Stimulated activated CD4-positive, alpha-beta T cell treated with anti-CD3 and anti-CD28 coated beads, TNF-alpha, amount 100 ng/mL, for 1 hour (primary cell): ENCODE measurements at places on chromosomes 3 and 15.

GRCh38 chr3:190504354-190505125, 9.3 kb upstream of the IL1RAP start:
- no peak for DNase-seq

DNA sequence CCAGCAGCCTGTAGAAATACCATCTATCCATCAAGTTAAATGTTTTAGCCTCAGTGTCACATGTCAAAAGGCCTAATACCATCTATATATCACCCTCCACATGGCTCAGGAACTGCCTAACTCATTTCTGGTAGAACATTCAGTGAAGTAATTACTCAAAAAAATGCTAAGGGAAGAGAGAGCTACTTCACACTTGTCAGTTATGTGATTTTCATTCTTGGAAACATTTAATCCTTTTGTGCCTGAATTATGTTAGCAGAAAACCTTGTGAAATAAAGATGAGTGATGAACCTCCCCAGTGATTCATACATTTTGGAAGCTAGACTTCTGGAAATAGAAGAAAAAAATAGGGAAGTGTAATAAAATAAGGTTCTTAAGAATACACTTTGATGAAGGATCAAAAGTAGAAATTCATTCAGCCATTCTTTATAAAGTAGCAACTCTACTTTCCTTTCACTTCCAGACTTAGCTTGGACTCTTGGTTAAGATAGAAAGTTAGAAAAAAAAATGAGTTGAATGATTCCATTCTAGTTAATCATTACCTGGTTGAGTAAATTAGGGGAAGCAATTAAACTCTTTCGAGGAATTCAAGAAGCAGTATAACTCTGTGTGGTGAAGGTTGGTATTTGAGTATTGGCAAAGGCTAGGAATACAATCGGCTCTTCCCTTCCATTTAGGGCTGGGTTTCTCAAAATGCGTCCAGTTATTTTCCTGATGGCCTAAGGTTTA, 3.6 kb downstream of the OTOL1 start:
- DNase-seq = no peak

DNA sequence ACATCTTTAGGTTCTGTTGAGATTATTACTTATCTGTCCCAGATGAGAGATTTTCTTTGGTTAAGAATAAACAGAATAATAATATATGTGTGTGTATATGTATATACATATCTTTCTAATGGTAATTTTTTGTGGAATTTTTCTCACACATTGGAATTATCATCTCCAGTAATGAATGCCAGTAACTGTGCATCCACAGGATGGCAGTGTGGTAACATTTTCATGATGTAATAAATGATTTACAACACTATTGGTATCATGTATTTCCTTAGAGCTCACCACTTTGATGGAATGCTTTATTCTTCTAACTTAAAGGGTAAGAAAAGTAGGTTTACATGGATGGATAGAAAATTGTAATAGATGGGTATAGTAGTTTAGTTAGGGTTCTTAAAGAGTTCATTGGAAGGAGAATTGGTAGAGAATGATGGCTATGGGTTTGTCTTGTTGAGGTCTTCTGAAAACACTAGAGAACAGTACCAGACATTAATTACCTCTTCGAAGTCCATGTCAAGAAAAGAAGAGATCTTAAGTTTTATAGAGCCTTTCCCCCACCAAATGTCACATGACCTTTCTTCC, 78.1 kb downstream of the STT3B start:
- DNase-seq = no peak

GRCh38 chr3:173739726-173740125, 342.2 kb downstream of the NLGN1 start:
- no peak for DNase-seq

DNA sequence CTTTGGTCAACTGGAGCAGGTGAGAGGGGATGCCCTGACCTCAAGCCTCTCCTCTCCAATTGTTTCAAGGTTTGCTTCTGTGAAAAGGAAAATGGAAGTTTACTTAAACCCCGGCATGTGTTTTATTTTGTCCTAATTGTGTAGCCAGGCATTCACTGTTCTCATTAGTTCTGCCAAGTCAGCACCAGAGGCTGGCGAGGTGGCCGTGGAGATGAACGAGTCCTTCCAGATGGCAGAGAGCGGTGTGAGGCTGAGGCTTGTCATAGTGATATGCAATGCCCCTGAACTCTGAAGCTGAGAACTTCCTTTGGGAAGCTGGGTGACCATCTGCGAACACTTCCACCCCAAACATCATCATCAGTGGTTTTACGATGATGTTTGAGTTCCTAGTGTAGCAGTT, 199.6 kb downstream of the TJP1 start:
- DNase-seq = no peak

DNA sequence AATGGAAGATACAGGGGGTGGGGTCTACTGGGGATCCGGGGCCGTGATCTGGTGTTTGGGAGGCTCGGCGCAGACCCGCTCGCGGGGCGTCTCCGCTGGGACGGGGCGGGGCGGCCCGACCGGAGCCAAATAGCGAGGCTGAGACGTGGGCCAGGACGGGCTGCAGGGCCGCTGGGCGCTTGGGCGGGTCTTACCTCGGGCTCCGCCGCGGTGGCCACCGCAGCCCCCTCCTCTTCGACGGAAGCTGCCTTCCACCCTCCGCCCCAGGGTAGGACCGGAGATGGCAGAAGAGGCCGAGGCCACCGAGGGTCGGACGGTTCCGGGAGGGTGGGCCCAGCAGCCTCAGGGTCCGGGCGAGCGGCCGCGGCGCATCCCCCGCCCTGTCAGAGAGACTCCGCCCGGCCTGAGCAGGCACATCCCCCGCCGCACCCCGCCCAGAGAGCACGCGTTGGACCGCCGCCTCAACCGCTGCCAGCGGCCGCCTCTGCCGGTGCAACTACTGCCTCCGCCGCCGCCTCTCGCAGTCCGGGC, 399 bp downstream of the MYO9A start:
- DNase-seq = no peak

DNA sequence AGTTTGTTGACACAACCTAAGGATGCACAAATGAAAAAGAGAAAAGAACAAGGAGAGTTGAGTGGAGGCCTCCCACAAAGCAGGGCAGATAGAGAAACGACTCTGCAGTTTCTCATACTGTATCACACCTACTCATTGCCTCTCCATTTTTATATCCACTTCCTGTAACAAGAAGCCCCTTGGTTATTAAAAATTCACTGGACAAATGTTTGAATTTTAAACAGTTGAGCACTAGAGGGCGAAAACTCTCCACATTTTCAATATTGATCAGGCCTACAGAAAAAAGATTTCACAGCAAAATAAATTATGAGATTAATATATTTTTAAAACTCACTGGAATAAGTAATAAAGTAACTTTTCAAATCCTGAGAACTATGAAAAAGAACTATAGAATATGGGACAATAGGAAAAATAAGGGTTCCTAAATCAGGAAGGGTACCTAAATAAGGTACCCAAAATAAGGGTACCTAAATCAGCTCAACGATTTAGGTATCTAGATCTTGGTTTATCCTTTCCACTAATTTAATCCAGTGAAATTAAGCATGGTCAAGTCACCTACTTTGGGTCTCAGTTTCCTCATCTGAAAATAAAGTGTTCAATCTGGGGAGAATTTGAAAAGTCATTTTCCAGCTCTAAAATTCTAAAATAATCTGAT, 47.0 kb upstream of the PPIB start:
- no peak for DNase-seq

- DNase-seq = no peak
Observed at GRCh38 chr3:94162700-94163099, 99.8 kb downstream of the NSUN3 start.

DNA sequence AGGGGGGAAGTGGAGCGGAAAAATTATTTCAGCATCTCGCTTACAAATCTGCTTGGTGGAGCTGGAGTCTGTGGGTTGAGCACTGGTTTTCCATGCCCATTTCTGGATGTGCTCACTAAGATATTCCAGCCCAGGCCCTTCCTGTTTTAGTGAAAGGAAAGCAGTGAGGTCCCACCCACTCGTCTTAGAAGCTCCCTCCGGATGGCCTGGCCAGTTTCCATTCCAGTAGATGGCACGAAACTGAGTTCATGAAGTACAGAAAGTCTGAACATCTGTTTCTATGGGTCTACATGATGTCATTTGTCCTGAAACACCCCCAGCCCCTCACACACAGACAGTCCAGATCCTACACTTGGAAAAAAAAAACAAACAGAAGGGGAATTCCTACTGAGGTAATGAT, 31.9 kb upstream of the THSD4 start:
- DNase-seq = no peak

GRCh38 chr3:32972482-32973146, 21.2 kb downstream of the CCR4 start:
- DNase-seq = no peak

DNA sequence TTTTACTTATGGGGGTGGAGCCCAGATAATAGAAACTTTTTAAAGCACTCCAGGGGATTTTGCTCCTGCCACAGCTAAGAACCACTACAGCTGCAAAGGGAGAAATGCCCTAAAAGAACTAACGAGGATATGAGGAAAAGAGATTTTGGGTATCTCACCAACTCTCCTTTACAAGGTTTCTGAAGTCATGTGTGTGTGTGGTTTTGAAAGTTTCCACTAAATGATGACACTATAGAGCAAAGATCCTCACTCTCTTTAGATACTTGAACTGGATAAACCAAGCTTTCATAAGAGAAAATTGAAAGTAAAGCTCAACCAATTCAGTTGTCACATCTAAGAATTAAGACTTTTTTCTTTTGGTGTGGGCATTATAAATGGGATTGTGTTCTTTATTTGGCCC, 455.3 kb upstream of the ALCAM start:
- no peak for DNase-seq

DNA sequence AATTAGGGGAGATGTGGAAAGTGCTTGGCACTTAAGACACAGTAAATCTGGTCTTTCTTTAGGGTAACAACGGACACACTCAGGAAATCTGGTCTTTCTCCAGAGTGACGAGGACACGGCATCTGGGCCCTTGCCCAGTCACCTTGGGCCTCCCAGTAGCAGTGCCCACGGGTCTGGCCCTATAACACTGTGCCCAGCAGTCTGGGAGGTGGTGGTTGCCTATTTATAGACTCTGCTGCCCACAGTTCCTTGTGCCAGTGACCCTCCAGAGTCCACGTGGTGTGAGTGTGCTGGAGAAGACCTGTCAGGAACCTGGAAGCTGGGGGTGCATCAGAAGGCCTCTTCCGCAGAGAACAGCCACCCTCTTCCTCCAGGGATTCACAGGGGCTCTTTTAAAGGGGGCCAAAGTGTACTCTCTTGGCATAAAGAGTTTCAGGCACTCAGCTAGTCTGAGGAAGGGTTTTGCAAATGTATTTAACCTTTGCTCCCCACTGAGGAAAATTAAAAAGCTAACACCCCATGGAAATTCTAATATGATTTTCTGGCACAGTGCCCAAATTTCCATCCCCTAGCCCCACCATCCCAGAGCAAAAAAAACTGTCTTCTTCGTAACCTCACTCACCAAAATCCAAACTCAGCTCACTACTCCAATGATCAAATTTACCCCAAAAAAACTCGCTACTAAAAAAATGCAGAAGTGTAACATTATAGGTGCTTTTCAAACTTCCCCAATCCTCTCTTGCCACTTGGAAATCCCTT, 15.4 kb downstream of the WNT5A start:
- DNase-seq = no peak

GRCh38 chr15:99324082-99324620, 72.9 kb downstream of the LRRC28 start:
- DNase-seq = no peak

GRCh38 chr3:194045289-194045688, 90.7 kb upstream of the HES1 start:
- no peak for DNase-seq

- no peak for DNase-seq
Observed at GRCh38 chr3:40939741-40940130, 259.6 kb upstream of the CTNNB1 start.

- DNase-seq = no peak
Observed at GRCh38 chr15:75948761-75949296, 45.2 kb downstream of the FBXO22 start.

- DNase-seq = no peak
Observed at GRCh38 chr3:194801461-194802432, 116.1 kb downstream of the FAM43A start.

GRCh38 chr3:146080578-146080977, 80.4 kb downstream of the PLOD2 start:
- DNase-seq = no peak

GRCh38 chr3:63046152-63046551, 170.9 kb upstream of the CADPS start:
- no peak for DNase-seq
